ENCODE measurements at places on chromosomes 7 and 10. TPM values are rescaled to one million over a fixed set of nuclear protein-coding genes. Genes with fewer than 3 reads are reported as not detected.

TFPI2 gene
- total RNA-seq, result 2.6 TPM

DNA sequence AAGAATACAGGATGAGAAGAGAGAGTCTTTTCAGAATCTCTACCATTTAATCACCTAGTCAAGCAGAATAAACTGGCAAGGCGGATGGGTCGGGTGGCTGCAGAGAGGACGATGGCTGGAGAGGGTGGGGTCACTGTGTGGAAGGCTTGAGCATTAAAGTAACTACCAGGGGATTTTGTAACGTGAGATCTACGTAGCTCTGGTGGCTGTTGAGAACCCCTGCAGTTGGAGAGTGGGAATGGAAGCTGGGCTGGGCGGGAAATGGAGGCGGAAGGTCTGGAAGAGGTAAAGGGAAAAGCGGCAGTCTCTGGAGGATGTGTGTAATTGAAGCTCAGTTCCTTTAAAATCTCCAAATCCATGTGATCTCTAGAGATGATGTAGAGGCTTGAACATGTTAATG, 135.0 kb downstream of the GATA3 start:
- H3K27ac ChIP-seq, result no peak overlapping the region
- no peaks in the 10 kb centered on the region for H3K4me1 ChIP-seq
- no peak for DNase-seq
- H3K36me3 ChIP-seq, result no peaks in the 10 kb centered on the region
- no peak overlapping the region for H3K4me3 ChIP-seq

DNA sequence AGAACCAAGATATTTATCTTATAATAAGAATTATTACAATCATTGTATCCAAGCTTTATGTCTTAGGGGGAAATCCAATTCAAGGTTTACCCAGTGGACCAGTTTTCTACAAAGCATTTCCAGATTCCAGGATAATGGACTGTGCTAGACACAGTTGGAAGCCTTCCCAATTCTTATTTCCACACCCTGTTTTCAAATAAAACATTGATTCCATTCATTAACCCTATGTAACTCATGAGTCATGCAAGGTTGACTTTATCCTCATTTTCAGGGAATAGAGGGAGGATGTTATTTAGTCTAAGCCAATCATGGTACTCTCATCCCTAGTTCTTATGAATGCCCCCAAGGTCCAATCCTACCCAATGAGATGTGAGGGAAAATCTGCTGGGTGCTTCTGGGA, 145.7 kb downstream of the RNLS start:
- H3K4me1 ChIP-seq, result no peaks in the 10 kb centered on the region
- DNase-seq, result no peak
- no peaks in the 10 kb centered on the region for H3K36me3 ChIP-seq
- no peak overlapping the region for H3K27ac ChIP-seq
- no peak overlapping the region for H3K4me3 ChIP-seq

GRCh38 chr10:1180836-1181235, 124.7 kb downstream of the WDR37 start:
- no peaks in the 10 kb centered on the region for H3K36me3 ChIP-seq
- no peaks in the 10 kb centered on the region for H3K4me1 ChIP-seq

- H3K4me1 ChIP-seq, result no peaks in the 10 kb centered on the region
- no peaks in the 10 kb centered on the region for H3K27me3 ChIP-seq
- peaks cover 18% of the 10 kb centered on the region for H3K36me3 ChIP-seq
- H3K27ac ChIP-seq, result no peak overlapping the region
Measured at GRCh38 chr7:98205162-98205845, 5.9 kb upstream of the BHLHA15 start.

DNA sequence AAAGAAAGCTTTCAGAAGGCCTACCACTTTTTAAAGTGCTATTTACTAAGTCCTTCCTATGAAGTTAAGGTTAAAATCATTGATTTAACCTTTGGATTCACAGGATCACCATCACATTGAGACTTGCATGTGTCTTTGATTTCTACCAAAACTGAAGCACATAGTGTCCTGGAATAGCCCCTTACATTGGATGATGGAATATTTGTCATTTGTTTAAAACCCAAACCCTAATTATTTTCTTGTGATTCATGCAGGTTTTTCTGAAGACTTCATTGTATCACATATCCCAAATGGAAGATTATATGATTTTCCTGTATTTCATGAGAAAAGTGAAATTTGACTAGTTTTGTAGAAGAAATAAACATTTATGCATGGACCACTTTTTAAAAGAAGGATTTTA, 3.3 kb downstream of the SEMA3A start:
- DNase-seq, result no peak
- H3K27ac ChIP-seq, result no peak overlapping the region
- no peaks in the 10 kb centered on the region for H3K36me3 ChIP-seq
- no peaks in the 10 kb centered on the region for H3K27me3 ChIP-seq
- H3K4me3 ChIP-seq, result no peak overlapping the region

DNA sequence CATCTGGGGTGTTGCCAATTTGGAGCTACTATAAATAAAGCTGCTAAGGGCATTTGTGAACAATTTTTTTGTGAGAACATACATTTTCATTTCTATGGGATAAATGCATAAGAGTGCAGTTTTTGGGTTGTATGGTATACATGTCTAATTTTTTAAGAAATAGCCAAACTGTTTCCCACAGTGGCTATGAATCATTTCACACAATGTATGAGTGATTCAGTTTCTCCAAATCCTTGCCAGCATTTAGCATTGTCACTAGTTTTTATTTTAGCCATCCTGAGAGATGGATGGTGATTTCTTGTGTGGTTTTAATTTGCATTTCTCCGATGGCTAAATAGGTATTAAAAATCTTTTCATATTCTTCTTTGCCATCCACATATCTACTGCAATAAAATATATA, 105.3 kb downstream of the AMPH start:
- no peak for DNase-seq
- no peak overlapping the region for H3K4me3 ChIP-seq
- H3K27ac ChIP-seq, result no peak overlapping the region
- no peaks in the 10 kb centered on the region for H3K27me3 ChIP-seq
- no peaks in the 10 kb centered on the region for H3K36me3 ChIP-seq
- no peaks in the 10 kb centered on the region for H3K4me1 ChIP-seq

DNA sequence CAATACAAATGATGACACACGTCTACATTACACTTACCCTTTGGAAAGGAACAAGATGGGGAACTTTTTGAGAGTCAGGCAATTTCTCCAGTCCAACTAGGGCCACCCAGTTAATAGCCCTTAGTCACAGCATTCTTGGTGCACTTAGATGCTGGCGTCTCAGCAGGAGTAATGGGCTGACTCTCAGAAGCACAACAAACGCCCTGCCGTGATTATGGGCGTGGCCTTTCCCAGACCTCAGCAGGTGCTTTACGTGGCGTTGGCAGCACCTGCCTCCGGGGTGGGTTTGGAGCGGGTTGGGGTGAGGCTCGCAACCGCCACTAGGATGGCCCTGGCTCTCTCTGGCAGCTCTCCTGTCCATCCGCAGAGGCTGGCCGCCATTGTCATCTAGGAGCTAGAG, 147.6 kb upstream of the SHH start:
- H3K36me3 ChIP-seq, result no peaks in the 10 kb centered on the region
- DNase-seq, result no peak
- H3K4me3 ChIP-seq, result no peak overlapping the region
- H3K27ac ChIP-seq, result no peak overlapping the region
- H3K4me1 ChIP-seq, result no peaks in the 10 kb centered on the region

SPDYE6 gene
- total RNA-seq, result not detected

GRCh38 chr7:95875519-95875918, 103.2 kb downstream of the DYNC1I1 start:
- H3K27ac ChIP-seq, result no peak overlapping the region
- H3K27me3 ChIP-seq, result no peaks in the 10 kb centered on the region
- H3K4me1 ChIP-seq, result no peaks in the 10 kb centered on the region
- no peaks in the 10 kb centered on the region for H3K36me3 ChIP-seq
- peak; percentile 86 for DNase-seq

RELN gene
- 13.4 TPM for total RNA-seq

NME8 gene
- 0.53 TPM for total RNA-seq

AKR1D1 gene
- total RNA-seq, result 98.4 TPM

DNA sequence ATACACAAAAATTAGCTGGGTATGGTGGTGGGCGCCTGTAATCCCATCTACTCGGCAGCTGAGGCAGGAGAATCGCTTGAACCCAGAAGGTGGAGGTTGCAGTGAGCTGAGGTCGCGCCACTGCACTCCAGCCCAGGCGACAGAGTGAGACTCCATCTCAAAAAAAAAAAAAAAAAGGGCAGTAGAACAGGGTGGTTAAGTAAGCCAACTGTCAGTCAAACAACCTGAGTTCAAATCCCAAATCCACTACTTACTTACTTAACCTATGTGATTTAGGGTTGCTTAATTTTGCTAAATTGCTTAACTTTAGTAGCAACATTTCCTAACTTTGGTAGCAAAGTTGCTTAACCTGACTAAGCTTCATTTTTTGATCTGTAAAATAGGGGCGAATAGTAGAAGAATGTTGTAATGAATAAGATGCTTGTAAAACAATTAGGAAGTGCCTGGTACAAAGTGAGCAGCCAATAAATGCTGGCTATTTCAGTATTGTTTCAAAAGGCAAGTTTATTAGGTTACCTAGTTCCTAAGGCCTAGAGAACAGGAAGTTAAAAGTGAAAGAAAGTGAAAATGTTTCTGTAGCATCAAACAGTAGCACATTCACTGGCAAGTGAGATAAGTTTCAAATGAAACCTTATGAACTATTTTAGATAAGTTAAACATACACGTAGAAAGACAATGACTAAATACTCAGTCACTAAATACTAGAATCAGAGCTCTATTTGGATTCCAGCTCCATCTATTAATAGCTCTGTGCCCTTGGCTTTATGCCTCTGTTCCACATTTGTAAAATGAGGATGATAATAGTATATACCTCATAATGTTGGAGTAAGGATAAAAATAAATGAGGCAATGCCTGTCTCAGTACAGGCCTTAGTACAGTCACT, 64.3 kb downstream of the HOXA1 start:
- H3K27ac ChIP-seq, result no peak overlapping the region
- H3K4me1 ChIP-seq, result peaks cover 6% of the 10 kb centered on the region
- no peaks in the 10 kb centered on the region for H3K36me3 ChIP-seq

DNA sequence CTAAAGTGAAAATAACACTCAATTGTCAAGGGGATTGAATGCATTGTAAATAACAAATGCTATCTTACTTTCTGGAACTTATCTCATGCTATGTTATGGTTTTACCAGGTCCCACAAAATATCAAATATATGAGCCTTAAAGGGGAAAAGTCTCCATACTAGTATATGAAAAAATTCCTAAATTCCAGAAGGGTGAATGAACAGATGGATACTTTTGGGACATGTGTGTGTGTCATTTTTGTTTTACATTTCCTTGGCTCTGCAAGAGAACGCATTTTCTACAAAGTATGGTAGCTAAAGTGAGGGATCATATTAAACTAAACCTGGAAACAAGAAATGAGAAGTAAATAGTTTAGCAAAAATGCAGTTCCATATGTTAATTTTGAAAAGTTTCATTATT, 682.8 kb downstream of the INHBA start:
- no peak overlapping the region for H3K27ac ChIP-seq
- no peaks in the 10 kb centered on the region for H3K36me3 ChIP-seq
- no peaks in the 10 kb centered on the region for H3K27me3 ChIP-seq
- no peaks in the 10 kb centered on the region for H3K4me1 ChIP-seq
- H3K4me3 ChIP-seq, result no peak overlapping the region
- no peak for DNase-seq

GAD2 gene
- total RNA-seq, result not detected

PRF1 gene
- total RNA-seq, result 2.5 TPM

SEMA4G gene
- total RNA-seq, result 129 TPM

LLCFC1 gene
- total RNA-seq, result not detected

GALNT17 gene
- 0.12 TPM for total RNA-seq

DNA sequence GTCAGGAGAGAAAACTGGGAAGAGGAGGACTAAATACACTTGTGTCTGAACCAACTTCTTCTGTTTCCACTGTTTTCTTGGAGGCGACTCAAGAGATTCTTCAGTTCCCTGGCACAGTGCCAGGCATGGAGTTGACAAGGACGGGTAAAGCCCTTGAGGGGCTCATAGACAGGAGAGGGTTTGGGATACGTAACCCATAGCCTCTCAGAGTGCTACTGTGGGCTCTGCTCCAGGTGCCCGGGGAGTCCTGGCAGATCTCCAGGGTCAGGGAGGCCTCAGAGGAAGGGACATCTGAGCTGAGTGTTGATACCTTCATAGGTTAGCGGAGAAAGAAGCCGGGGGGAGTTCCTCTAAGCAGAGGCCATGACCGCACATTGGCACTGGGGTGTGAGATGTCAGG, 42.0 kb downstream of the GALNT17 start:
- no peak overlapping the region for H3K4me3 ChIP-seq
- DNase-seq, result no peak
- no peaks in the 10 kb centered on the region for H3K36me3 ChIP-seq
- no peak overlapping the region for H3K27ac ChIP-seq

GRCh38 chr10:20890491-20891337, 6.4 kb downstream of the NEBL start:
- no peaks in the 10 kb centered on the region for H3K4me1 ChIP-seq
- no peaks in the 10 kb centered on the region for H3K36me3 ChIP-seq
- no peak overlapping the region for H3K27ac ChIP-seq
- no peaks in the 10 kb centered on the region for H3K27me3 ChIP-seq
- no peak for DNase-seq

DNA sequence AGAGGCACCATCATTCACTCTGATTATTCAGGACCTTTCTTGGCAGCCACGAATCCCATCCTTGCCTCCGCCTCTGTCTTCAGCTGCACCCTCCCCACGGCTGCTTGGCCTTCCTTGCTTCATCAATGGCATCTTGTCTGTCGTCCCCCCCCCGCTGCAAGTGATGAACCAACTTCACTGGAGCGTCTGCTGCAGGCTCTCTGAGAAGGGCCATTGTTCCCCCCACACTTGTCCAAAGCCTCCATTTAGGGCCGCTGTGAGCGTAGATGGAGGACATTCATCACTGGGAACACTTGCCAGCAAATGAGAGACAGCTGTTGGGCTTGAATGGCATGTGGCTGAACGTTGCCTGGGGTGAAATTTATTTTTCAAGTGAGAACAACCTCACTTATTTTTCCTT, 20.1 kb downstream of the AFAP1L2 start:
- no peaks in the 10 kb centered on the region for H3K36me3 ChIP-seq
- H3K4me1 ChIP-seq, result no peaks in the 10 kb centered on the region
- H3K27me3 ChIP-seq, result no peaks in the 10 kb centered on the region
- no peak for DNase-seq

DNA sequence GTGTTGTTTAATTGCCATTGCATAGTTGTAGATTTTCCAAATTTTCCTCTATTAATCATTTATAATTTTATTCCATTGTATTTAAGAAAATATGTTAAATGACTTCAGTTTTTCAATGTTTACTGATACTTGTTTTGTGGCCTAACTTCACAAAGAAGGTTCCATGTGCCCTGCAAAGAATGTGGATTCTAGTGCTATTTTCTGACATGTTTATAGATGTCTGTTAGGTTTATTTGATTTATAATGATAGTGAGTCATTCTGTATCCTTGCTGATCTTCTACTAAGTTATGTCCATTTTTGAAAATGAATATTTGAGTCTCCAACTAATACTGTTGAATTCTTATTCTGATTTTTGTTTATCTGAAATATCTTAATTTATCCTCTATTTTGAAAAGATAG, 369.0 kb downstream of the MAGI2 start:
- H3K4me1 ChIP-seq, result no peaks in the 10 kb centered on the region
- DNase-seq, result no peak
- no peak overlapping the region for H3K4me3 ChIP-seq
- no peaks in the 10 kb centered on the region for H3K27me3 ChIP-seq
